CD4-positive, alpha-beta memory T cell (primary cell): ENCODE measurements at places on chromosomes 13 and 19. TPM values are rescaled to one million over a fixed set of nuclear protein-coding genes. Genes with fewer than 3 reads are reported as not detected.

ZNF607 gene
- 13.0 TPM for total RNA-seq

IZUMO1 gene
- total RNA-seq, result not detected

RASGRP4 gene
- total RNA-seq, result not detected

ABCC4 gene
- total RNA-seq, result 7.9 TPM

CYP4F12 gene
- 3.7 TPM for total RNA-seq

SHISA7 gene
- not detected for total RNA-seq

SOX21 gene
- not detected for total RNA-seq

YJEFN3 gene
- 15.6 TPM for total RNA-seq

OR7A5 gene
- not detected for total RNA-seq

CD22 gene
- total RNA-seq, result 0.30 TPM

ZNF528 gene
- 49.9 TPM for total RNA-seq

DAND5 gene
- total RNA-seq, result not detected

DACT3 gene
- total RNA-seq, result not detected

APOC1 gene
- 7.0 TPM for total RNA-seq

OR7D2 gene
- total RNA-seq, result not detected

ZNF100 gene
- total RNA-seq, result 16.0 TPM

DNA sequence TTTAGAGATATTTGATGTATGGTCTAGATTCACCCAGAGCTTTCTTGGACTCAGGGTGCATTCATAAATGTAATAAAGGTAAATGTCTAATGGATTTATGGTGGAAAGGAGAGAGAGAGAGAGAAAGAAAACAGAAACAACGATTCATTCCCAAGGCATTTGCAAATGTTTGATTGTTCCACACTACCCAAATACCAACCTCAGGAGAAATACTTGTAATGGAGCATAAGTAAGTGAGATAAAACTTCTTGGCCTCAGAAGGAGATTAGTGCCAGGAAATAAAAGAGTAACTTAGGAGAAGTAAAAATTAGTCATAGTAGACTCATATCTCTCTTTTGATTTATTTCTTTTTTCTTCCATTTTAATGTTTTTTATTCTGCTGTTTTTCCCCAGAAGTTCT lies 40.6 kb upstream of the DGKH start:
- DNase-seq, result no peak

- DNase-seq, result no peak
These were observed 21.6 kb upstream of the NAA16 start for GRCh38 chr13:41289463-41289881.

DNA sequence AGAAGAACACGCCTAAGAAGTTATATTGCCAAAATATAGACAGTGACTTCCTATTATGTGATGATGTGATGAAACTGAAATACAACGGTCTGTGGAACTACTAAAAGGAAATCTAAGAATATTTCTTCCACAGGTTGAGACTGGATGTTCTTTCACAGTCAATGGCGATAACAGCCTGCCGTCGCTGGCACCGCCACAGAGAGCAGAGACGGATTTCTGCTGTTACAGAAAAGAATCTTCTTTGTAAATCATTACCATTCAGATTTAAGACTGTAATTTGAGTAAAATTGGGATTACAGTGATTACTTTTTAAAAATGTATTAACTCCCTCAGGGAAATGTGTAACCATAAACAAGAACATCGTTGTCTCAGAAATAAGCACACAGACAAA lies 100.8 kb downstream of the TUBGCP3 start:
- no peak for DNase-seq

DNA sequence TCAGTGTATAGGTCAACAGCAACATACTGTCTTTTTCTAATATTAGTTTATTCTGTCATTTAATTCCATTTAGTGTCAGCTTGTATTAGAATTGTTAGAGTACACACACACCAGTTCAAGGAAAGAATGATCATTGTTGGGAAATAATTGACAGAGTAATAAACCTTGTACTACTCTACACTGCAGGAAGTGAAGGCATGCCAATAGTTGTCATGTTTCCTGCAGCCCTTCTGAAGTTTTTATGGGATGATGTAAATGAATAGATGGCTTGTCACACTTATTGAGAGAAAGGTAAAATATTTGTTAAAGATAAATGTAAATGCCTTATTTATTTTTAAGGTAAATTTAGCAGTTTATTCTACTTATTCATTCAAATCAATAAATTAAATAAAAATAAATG lies 306.9 kb upstream of the KLHL1 start:
- no peak for DNase-seq

DNA sequence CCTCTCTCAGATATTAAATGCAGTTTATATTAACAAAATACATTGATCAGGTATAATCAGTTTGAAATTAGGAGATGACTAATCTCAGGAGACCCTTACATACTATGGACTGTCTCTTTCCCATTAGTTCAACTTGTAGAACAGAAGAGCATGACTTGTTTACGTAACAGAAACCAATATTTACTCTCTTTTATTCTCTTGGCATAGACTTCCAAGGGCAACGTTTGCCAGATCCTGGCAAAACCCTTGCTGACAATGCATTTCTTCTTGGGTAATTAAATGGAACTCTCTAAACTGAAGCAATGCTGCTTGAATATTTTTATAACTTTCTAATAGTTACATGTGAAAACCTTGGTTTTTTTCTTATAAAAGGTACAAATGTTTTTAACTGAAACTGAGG lies 68.3 kb upstream of the MYO16 start:
- no peak for DNase-seq

- DNase-seq, result no peak
These were observed 799.1 kb downstream of the DIAPH3 start for GRCh38 chr13:59364641-59365085.

GRCh38 chr19:51986309-51987291 lies at the start of gene ZNF350:
Gene ZNF350 (minus strand): TSS chr19:51986840. CDS start chr19:51974360, 12,480 bp downstream.
- DNase-seq, result peak; percentile 88

GRCh38 chr13:104984296-104984818 lies 1551.1 kb downstream of the EFNB2 start:
- peak; percentile 27 for DNase-seq

- no peak for DNase-seq
These were observed 14.0 kb upstream of the URI1 start for GRCh38 chr19:29927944-29928625.

DNA sequence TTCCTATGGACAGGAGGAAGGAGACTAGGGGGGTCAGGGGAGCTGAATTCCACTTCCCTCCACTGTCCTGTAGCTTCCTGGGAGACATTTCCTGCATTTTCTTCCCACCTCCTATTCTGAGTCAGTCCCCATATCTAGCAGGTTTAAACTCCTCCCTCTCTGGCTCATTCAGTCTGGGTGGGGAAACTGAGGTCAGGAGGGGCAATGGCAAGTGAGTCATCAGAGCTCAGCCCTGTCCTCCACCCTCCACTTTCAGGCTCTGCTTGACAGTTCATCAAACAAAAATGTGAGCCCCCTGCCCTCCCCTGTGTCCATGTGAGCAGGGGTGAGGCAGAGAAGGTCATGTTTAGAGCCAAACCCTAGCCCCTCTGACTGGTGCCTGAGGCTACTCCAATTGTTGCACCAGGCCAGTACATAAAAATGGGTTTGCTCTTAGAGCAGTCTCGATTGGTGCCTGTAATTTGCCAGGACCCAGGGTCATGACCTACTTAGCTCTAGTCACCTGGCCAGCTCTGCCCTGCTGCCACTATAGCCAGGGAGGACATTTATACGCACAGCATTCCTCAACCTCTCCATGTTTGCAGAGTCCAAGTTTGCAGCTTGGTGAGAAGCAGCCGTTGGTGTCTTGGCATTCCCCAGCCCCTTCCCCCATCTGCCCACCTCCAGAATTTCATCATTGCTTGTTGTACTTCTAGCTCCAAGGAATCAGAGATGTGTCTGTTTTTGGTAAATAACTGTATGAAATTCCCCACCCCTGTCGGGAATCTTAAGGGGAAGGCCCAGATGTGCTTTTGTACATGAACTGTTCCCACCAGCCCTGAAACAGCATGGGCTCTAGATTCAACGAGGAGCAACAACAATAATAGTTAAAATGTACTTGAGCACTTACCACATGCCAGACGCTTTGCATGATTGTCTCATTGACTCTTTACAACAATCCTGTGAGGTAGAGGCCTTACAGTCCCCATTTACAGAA lies 20.7 kb downstream of the SAMD4B start:
- DNase-seq, result no peak

DNA sequence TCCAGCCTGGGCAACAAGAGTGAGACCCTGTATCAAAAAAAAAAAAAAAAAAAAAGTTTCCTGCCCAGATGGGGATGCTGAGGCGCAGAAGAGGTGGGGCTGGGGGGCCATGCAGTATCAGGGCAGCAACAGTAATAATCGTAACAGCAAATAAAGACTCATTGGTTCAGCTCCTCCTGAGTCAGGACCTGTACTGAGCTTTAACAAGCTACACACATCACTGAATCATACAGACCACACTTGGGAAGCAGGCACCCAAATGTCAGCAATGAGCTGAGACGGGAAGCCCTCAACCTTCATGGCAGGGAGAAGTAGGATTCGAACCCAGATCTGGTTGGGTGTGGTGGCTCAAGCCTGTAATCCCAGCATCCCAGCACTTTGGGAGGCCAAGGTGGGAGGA lies 10.6 kb upstream of the DPF1 start:
- DNase-seq, result no peak

- no peak for DNase-seq
These were observed 7.9 kb upstream of the KLK8 start for GRCh38 chr19:51009061-51009891.

DNA sequence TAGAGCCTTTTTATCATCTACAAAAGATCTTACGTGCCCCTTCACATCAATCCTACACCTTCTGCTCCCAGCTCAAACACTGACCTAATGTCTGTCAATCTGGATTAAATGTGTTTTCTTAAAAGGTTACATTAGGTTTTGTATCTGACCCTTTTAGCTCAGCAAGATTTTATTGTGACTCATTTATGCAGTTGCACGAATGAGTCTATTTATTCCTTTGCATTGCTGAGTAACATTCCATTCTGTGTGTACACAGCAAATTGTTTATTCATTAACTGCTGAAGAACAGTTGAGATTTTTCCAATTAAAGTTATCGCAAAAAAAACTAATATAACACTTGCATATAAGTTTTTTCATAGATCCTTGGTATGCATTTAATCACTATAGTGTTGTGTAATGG lies 253.9 kb upstream of the GPC6 start:
- no peak for DNase-seq

DNA sequence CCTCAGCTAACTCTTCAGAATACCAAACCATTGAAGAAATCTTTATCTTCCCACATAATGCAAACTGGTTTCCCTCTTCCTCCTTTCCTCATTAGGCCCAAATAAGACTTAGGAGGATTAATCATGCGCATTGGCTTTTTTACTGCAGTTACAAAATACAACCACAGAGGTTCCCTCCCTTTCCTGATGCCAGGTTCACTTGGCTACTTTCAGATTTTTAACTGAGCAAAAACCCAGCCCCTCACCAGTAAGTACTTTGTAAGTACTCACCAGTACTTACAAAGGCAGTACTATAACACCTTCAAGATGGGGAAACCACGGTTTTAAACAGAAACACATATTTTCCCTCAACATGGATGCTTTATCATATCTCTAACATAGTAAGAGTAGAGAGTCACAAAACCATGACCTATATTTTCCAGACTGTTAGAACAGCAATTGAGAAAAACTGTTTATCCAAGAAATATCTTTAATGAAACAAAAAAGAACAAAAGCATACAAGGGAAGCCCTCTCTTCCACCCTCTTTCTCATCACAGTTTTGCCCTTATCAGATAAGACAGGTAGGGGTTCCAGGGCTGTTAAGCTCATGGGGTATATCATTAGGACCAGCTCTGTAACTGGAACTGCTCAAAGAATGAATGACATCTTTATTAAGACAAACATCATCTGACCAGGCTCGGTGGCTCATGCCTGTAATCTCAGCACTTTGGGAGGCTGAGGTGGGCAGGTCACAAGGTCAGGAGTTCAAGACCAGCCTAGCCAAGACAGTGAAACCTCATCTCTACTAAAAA lies 12.7 kb downstream of the FOXO1 start:
- no peak for DNase-seq

GRCh38 chr13:51221674-51222036 lies 543 bp upstream of the FAM124A start:
- DNase-seq, result no peak

- no peak for DNase-seq
These were observed 33.7 kb upstream of the VSTM2B start for GRCh38 chr19:29491995-29492577.

GRCh38 chr13:28531077-28531844 lies 36.3 kb upstream of the FLT1 start:
- no peak for DNase-seq

DNA sequence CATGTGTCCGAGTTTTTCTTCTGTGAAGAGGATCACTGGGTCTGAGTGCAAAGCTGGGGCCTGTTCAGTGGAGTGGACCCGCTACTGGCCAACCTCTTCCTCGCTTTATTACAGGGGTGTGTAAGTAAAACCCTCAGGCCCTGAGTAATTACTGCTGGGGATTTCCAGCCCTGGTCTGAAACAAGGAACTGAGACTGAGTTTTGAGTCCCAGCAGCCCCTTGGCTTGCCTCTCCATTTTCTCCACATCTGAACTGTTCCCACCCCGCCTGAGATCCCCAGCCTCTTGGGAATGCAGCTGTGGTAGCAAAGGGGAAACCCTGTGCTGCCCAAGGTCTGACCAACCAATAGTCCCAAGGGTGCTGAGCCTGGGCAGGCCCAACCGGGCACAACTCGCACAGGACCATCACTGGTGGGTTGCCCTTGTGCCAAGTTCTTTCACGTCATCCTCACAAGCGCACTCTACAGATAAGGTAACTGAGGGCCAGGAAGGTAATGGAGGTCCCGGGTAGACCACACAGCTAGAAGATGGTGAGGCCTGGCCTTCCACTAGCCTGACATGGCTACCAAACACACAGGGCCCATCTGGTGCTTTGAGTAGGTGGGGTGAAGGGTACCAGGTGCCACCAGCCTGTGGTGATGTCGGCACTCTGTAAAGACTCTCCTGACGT lies 13.7 kb upstream of the SLC35E1 start:
- DNase-seq, result no peak

GRCh38 chr19:18529782-18530181 lies 7.9 kb upstream of the ELL start:
- no peak for DNase-seq

DNA sequence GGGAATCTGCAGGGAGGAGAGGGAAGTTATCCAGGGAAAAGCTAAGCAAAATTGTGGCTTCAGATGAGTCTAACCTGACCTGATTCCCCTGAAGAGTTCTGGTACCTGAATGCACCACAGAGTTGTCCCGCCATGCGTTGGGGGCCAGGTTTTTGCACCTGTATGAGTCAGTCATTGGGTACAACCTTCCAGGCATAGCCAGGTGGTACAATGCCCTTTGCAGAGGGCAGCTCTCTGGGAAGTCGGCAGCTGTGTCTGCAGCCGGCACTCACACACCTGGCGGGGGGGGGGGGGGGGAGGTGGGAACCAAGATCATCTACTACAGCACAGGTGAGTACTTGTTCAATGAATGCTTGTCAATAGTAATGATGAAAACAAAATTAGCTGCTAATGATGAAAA lies 52.5 kb upstream of the GTF3A start:
- DNase-seq, result no peak

DNA sequence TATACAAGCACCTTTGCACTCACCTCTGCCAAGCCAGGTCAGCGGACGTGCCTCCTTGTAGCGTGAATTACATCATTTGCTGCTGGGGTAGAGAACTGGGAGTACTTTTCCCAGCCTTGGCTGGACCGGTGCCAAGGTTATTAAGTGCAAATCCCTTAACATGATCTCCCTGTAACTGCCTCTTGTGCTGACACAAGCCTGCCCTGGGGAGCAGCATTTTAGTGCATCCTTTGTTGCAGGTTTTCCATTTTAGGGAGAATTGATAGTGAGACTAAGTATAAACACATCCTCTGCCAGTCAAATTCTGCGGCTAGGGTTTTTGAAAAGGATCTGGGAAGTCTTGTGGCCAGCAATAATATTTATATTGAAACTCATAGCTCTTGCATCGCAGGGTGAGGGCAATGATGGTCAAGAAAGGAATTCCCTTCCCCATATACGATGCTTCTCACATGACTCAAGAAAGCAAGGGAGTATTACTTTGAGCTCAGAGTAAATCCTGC lies 32.7 kb upstream of the DCLK1 start:
- no peak for DNase-seq
